Tibial artery (tissue), 4 donors: ENCODE measurements at places on chromosomes 11 and 22.

DNA sequence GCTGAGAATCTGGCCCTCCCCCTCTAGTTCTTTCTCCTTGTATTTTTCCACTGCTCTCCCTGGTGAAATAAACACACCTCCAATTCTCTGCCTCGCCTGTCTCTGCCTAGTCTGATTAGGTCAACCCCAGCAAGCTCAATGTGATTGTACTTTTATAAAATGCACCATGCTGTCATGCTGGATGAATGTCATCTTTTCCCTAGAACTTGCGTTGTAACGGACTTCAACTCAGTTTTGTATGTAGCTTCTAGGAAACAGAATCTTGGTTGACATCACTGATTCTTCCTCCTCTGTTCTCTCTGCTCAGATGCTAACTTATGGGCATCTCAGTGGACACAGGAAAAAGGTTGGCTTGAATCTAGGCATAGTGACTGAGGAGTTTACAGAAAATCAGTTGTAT is 261.9 kb upstream of the ISX start:
- H3K27me3 ChIP-seq, result no peaks in the 10 kb centered on the region
- no peak overlapping the region for H3K4me3 ChIP-seq
- no peaks in the 10 kb centered on the region for H3K36me3 ChIP-seq
- no peaks in the 10 kb centered on the region for H3K4me1 ChIP-seq

DNA sequence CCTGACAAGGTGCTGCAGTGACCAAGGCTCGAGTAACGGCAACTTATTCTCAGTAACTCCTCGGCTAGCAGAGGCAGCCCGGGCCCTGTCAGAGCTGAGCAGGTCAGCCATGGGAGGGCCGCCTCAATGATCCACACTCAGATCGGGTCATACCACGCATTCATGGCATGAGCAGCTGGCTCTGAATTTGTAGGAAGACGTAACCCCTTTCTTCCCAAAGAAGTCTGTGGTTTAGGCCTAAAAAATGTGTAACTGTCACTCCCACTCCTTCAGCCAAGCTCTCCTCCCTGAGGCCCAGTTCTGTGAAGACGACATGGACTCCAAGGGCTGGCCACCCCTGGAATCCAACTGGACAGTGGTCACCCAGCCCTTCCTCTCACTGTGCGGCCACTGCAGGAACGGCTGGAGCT is 30.0 kb downstream of the PPP2R1B start:
- peak; percentile 40 for DNase-seq
- H3K36me3 ChIP-seq, result peaks cover 13% of the 10 kb centered on the region
- peak overlapping the region; percentile 93 for H3K27ac ChIP-seq
- peaks cover 73% of the 10 kb centered on the region for H3K4me1 ChIP-seq

DNA sequence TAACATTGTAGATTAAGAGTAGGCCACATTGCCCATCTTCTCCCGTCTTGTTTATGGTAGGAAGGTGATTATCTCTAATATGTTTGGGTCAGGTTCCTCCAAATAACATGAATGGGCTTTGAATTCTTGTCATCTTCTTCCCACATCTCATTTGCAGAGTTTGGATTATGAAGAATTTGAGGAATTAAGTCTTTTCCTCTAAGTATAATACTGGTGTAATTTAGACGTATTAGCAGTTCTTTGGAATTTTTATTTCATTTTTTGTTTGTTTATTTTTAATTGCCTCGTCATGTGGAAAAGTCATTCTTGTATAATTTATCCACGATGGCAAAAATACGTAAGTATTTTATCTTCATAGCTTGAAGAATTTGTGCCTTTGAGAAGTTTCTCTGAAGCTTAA is 73.4 kb downstream of the ARHGEF12 start:
- H3K36me3 ChIP-seq, result no peaks in the 10 kb centered on the region
- H3K27me3 ChIP-seq, result no peaks in the 10 kb centered on the region
- no peak overlapping the region for H3K27ac ChIP-seq
- H3K4me3 ChIP-seq, result no peak overlapping the region

DNA sequence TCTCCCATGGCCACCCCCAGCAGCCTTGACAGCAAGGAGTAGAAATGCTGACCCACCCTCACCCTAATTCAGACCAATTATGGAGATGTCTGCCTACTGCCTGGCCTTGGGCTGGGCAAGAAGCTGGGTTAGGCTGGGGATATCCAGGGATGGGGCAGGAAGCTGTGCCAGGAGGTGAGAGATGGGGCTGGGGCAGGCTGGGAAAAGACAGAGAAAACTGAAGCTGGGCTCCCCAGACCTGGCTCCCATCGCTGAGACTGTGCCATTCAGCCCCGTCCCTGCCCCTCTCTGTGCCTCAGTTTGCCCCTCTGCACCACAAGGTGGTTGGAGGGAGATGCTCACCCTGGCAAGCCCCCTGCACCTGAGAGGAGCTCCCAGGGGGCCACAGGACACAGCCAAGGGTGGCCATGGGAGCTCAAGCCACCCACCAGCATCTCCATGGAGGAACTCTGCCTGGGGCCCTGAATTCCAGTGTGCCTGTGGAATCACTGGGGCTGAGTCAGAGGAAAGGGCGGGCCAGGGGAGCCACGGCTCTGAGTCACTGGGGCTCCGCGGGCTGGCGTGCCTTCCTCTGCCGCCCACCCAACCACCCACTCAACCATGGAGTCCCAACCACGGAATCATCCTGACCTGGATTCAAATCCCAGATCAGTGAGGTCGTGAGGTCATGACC is 6.0 kb upstream of the CARD10 start:
- peaks cover 43% of the 10 kb centered on the region for H3K27me3 ChIP-seq
- no peak overlapping the region for H3K4me3 ChIP-seq
- peaks cover 8% of the 10 kb centered on the region for H3K4me1 ChIP-seq
- H3K27ac ChIP-seq, result no peak overlapping the region
- H3K36me3 ChIP-seq, result no peaks in the 10 kb centered on the region

DNA sequence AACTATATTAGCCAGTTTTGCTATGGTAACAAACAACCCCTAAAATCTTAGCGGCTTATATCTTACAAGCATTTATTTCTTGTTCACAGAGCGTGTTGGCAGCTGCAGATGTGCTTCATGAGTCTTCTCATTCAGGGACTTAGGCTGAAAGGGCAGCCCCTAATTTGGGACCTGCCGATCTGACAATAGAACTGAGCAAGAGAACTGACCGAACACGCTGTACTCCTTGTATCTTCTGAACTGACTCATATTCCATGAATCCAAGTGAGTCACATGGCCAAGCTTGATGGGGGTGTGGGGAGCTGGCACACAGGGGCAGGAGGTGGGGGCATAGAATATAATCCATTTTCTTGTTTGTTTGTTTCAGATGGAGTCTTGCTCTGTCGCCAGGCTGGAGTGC is 481.7 kb upstream of the CADM1 start:
- no peaks in the 10 kb centered on the region for H3K4me1 ChIP-seq
- no peaks in the 10 kb centered on the region for H3K36me3 ChIP-seq
- H3K4me3 ChIP-seq, result no peak overlapping the region
- H3K27ac ChIP-seq, result no peak overlapping the region
- no peak for DNase-seq

DNA sequence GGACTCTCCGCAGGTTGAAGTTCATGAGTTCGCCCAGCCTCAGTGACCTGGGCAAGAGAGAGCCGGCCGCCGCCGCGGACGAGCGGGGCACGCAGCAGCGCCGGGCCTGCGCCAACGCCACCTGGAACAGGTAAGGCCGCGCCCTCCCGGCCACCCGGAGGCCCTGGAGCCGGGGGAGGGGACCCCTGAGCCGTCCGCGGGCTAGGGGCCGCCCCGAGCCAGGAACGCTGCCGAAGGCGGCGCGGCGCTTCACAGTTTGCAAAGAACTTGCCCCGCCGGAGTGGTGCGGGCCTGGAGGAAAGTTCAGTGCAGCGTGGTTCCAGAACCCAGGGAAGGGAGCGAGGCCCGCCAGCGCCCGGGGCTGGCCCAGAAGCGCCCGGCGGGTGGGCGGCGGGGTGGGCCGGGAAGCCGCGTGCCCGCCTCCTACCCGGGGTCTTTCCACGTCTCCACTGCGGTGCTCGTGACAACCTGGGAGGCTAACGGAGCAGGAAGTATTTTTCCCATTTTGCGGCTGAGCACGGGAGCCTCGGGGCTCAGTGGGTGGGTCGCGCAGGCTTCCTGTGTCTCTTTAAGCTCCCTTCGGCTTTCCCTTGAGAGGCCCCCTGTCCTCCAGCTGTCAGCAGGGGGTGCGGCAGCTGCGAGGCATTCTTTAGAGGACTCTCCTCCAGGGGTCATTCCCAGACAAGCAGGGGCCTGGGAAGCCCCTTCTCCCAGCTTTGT is 635 bp downstream of the PRR5 start:
- peaks cover 44% of the 10 kb centered on the region for H3K27me3 ChIP-seq
- no peaks in the 10 kb centered on the region for H3K36me3 ChIP-seq
- H3K4me3 ChIP-seq, result peak overlapping the region; percentile 67
- peaks cover 30% of the 10 kb centered on the region for H3K4me1 ChIP-seq
- no peak for DNase-seq

- no peak overlapping the region for H3K4me3 ChIP-seq
- H3K4me1 ChIP-seq, result no peaks in the 10 kb centered on the region
Measured at GRCh38 chr11:71425860-71426259, 22.3 kb downstream of the DHCR7 start.

DNA sequence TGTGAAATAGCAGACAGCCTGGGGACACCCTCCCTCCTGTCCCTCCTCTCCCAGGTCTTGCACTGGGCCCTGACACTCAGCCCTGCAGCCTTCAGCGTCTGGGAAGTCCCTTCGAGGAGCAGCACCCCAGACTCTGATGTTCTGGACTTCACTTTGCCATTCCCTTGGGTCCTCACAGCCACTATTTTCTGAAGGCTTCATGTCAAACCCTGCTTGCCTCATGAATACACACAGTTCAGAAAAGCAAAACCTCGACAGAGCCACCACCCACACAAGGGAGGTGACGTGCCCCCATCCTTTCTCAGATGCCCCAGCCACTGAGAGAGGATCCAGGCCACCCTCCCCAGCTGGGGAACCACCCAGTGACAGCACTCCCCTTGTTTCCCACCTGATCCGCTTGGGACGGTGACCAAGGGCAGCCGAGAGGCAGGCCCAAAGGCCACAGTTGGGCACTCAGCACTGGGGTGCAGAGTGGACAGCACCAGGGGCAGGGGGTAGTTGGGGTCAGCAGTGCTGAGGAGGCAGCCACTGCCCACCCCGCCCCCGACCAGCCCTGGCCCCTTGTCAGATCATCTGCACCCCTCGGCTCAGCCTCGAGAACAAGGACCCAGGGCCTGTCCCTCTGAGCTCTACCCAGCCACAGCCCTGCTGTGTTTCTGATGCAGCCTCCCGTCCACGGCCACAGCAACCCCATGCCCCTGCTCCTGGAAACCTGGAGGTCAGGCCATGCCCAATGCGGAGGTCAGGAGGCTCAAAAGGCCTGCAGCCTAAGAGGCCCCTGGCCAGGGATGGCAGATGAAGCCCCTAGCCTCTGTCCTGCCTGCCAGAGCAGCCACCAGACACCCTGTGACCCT is 3.1 kb upstream of the TNNT3 start:
- no peak overlapping the region for H3K4me3 ChIP-seq
- no peaks in the 10 kb centered on the region for H3K4me1 ChIP-seq
- no peak for DNase-seq
- H3K27ac ChIP-seq, result no peak overlapping the region
- no peaks in the 10 kb centered on the region for H3K27me3 ChIP-seq
- H3K36me3 ChIP-seq, result no peaks in the 10 kb centered on the region

GRCh38 chr11:46296059-46296527 is 18.6 kb downstream of the CREB3L1 start:
- no peak overlapping the region for H3K27ac ChIP-seq
- peaks cover 24% of the 10 kb centered on the region for H3K4me1 ChIP-seq
- no peaks in the 10 kb centered on the region for H3K36me3 ChIP-seq
- no peak for DNase-seq
- peak overlapping the region; percentile 48 for H3K4me3 ChIP-seq
- H3K27me3 ChIP-seq, result no peaks in the 10 kb centered on the region

GRCh38 chr22:44458044-44459020 is 39.7 kb downstream of the RTL6 start:
- no peaks in the 10 kb centered on the region for H3K36me3 ChIP-seq
- H3K27ac ChIP-seq, result no peak overlapping the region
- DNase-seq, result no peak
- H3K4me3 ChIP-seq, result no peak overlapping the region
- no peaks in the 10 kb centered on the region for H3K4me1 ChIP-seq
- H3K27me3 ChIP-seq, result no peaks in the 10 kb centered on the region

DNA sequence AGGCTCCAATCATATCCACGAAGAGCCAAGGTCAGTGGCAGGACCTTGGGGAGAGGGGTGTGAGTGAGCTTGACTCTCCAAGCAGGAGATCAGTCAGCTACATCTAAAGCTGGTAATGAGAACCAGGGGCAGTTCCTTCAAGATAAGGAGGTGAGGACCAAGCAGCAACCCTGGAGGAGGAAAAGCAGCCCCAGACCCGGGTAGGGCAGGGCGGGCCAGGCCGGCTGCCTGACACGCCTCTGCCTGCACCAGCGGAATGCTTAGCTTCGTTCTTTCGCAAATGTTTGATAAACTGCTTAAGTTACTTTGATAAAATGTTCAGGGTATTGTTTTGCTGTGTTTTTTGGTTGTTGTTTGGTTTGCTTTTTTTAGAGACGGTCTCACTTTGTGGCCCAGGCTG is 18.7 kb upstream of the FADD start:
- no peak for DNase-seq
- peaks cover 75% of the 10 kb centered on the region for H3K36me3 ChIP-seq
- H3K27me3 ChIP-seq, result no peaks in the 10 kb centered on the region

DNA sequence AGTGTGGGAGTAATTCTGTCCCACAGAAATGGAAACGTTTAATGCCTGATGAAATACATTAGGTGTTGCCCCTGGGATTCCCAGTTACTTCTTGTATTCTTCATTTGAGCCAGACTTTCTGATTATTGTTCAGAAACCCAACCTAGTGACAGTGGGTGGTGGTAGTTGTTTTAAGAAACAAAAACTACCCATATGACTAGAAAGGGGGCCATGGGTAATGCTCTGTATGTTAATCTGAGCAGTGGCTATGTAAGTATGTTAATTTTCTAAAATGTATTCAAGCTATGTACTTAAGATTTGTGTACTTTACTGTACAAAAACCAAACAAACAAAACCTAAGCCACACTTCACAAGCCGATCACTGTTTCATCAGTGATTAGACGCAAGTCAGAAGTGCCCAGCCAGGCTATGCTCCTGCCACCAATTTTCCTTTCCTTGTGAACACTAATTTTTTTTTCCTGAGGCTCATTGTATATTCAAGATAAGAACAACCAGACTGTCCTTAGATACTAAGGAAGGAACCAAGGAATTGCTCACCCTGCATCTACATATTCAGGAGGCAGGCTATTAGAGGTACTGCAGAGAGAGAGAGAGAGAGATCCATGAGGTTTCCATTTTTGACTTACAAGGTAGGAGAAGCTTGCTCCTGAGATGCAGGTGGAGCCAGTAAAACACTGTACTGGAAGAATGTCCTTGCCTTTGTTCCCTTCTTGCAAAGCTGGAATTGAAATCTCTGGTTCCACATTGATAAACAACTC is 122.7 kb downstream of the DBX1 start:
- H3K27me3 ChIP-seq, result no peaks in the 10 kb centered on the region
- peaks cover 48% of the 10 kb centered on the region for H3K36me3 ChIP-seq
- H3K4me3 ChIP-seq, result no peak overlapping the region
- H3K27ac ChIP-seq, result peak overlapping the region; percentile 59
- no peak for DNase-seq

- H3K36me3 ChIP-seq, result no peaks in the 10 kb centered on the region
- no peak overlapping the region for H3K4me3 ChIP-seq
- peak overlapping the region; percentile 85 for H3K27ac ChIP-seq
Measured at GRCh38 chr11:130510407-130511006, 62.1 kb downstream of the ADAMTS15 start.
